NCI-H446 (cell line): ENCODE measurements at places on chromosomes 5 and 9.

- no peak for DNase-seq
These were observed 97.2 kb downstream of the NFIB start for GRCh38 chr9:14216612-14217194.

DNA sequence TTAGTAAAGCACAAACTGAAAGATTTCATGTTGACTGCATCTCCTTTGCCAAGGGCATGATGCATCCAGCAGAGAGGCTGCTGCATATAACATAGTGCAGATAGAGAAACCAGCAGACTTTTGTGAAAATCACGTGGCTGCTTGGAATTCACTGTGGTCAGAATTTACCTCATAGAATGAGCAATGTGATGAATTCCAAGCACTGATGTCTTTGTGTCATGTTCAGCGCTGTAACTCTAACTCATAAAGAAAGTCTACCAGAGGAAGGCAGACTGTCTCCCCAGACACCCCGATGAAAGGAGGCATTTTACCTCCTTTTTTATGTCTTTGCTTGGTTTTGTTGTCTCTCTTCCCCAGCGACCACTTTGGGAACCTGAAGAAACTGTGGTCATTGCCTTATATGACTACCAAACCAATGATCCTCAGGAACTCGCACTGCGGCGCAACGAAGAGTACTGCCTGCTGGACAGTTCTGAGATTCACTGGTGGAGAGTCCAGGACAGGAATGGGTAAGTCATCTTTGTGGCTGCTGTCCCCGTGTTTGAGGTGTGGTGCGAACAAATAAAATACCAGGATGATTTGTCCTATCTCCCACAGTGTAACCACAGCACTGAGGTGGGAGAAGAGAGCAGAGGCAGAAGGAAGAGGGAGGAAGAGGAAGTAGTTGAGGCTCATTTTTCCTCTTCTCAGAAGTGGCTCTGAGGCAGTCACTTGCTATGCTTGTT lies 42.0 kb downstream of the ITK start:
- no peak for DNase-seq

DNA sequence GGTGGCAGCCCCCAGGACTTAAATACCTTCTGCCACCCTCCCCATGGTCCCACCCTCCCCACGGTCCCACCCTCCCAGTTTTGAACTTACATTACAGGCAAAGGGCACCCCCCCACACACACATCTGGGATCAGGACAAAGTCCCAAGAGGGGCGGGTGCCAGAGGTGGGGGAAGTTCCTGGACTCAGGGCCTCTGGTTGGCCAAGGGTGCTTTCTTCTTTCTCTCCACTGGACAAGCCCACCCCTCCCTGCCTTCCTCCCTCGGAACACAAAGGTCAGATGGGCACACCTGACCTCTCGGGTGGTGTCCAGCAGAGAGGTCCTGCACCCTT lies 19.1 kb upstream of the RALGDS start:
- no peak for DNase-seq

DNA sequence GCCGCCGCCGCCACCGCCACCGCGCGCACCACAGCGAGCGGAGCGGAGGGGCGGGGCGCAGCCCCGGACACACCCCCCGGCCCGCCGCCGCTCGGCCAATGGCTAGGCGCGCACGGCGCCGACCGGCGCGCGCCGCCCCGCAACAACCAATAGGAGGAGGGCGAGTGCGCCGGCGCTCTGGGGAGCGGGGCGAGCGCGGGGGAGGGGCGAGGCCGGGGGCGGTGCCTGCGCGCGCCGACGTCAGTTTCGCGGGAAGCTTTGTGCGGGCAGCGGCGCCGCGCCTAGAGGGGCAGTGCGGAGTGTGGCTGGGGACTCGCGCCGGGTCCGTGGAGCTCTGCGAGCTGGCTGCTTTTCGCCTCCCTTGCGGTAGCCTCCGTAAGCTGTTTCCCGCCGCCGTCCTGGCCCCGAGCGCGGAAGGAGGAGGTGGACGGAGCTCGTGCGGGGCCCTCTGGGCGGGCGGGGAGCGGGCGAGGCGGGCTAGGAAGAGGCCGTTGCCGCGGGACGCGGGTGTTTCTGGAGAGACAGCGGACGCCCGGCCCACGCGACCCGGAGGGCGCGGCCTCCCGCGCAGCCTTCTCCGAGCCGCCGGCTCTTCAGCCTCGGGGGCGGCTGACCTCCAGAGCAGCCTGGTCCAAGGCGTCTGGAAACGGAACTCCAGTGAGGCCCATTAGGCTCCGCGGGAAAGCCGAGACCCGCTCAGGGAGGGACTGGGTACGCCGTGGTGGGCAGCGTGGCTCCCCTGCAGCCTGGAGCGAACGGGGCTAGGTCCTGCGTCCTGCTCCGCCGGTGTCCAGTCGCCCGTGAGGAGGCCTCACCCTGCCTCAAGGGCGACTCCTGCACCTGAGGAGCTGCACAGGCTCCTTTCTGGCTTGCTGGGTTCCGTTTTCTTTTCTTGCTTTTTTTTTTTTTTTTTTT lies at the start of gene ZMYND19:
ZMYND19 (minus strand) TSS at position 44 of the 915 bp plus-strand sequence. CDS start 249 bp downstream, outside the sequence.
- peak; percentile 85 for DNase-seq

GRCh38 chr5:132607095-132607494 lies 50.3 kb downstream of the RAD50 start:
- DNase-seq, result no peak

- DNase-seq, result no peak
These were observed 611.2 kb downstream of the KIF4B start for GRCh38 chr5:155624597-155625241.

GRCh38 chr9:36046923-36047322 lies 10.2 kb downstream of the RECK start:
- DNase-seq, result no peak

DNA sequence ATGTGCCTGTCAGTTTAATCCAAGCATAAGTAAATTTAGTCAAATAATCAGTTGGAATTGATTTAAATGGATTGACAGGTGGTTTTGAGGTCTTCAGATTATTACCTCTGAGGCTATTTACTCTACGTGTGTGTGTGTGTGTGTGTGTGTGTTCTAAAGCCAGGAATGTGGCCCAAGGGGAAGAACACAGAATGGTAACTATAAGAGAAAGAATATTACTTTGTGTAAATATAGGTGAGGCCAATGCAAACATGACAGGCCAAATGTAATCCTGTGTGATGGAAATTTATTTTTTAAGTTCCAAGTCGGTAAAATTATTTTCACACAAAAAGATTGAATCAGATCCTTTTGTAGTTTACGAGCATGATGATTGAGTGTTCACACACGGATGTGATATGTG lies 390.0 kb downstream of the PLK2 start:
- DNase-seq, result no peak

- no peak for DNase-seq
These were observed 93.4 kb downstream of the MPDZ start for GRCh38 chr9:13186091-13186490.

DNA sequence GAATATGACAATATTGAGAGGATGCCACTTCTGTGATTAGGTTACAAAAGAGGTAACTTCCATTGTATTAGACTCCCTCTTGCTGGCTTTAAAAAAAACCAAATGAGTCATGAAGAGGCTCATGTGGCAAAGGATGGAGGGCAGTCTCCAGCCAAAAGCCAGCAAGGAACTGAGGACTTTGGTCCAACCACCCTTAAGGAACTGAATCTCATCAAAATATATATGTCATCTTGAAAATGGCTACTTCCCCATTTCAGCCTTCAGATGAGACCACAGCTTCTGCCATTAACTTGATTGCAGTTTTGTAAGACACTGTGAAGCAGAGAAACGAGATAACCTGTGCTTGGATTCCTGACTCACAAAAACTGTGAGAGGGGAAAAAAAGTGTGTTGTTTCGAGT lies 15.5 kb upstream of the TRIM32 start:
- no peak for DNase-seq

DNA sequence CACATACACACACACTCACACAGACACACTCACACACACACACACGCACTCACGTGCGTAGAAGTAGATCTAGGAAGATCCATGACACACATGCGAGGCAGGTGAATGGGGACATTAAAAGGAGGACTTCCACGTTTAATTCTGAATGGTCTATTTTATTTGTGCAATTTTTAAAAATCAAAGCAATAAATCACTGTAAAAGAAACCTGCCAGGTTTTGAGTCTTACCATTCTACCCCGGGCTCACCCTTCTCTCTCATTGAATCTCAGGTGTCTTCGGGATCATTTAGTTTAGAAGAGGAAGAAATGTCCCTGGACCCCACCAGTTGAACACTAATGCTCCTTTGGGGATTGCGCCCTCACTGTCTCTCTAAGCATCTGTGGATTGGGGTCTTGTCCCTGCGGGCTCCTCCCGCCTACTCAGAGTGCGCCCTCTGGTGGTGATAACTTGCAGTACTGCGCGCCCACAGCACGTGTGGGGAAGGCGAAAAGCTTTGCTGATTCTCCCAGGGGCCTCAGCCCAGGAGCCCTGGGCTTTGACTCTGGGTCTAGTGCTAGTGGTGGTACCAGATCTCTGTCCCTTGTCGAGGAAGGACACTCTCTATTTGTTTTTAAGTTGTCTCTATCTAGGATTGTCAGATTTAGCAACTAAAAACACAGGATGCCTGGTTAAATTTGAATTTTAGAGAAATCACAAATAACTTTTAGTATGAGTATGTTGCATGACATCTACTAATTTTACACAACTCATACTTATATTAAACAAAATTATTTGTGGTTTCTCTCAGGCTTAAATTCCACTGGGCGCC lies 34.8 kb downstream of the BOD1 start:
- no peak for DNase-seq

DNA sequence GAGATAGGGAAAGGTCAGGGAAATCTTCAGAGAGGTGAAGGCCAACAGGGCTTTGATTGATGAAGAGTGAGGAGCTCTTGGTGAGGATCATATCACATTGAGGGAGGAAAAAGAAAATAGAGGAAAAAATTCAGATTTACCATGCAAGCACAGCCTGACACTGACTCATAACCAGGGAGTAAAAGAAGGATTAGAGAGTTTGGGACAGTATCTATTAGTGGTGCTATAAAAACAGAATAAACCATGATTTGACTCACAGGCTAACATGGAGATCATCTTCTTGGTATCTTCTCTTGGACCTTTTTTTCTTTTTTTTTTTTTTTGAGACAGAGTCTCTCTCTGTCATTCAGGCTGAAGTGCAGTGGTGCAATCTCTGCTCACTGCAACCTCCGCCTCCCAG lies 44.4 kb downstream of the MUSK start:
- no peak for DNase-seq

GRCh38 chr9:84788803-84789462 lies 119.4 kb downstream of the NTRK2 start:
- no peak for DNase-seq

- no peak for DNase-seq
These were observed 15.9 kb downstream of the CYSTM1 start for GRCh38 chr5:140190872-140191218.

DNA sequence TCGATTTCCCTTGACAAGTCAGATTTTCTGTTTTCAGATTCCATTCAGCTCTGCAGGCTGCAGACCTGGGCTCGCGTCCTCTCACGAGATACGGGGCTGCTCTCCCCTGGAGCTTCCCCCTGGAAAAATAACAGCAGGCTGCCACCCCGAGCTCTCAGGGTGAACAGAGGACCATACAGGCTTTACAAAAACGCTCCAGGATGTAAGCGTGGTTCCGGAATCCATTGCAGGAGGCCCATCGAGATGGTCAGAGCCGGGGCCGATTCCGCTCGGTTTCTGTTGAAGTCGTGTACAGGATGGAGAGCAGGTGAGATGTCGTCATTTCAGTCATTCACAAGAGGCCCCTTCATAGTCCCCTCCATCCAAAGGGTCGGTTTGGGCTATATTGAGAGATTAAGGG lies 297.7 kb upstream of the IRX4 start:
- no peak for DNase-seq

DNA sequence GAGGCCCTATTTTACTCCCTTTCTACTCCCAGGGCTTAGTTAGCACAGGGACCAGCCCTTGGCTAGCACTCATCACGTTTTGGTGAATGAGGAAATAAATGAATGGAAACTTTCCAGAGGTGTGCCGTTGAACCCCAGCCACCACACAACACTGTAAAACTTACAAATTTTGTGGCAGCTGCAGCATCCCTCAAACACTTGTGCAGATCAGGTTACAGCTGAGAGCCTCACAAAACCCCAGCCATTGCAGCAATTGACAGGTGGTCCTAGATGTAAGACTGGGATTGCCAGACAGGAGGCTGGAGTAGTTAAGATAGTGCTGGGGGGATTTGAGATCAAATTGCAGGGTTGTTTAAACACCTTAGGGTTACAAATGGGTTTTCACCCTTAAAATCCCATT lies 482.2 kb upstream of the KIF2A start:
- no peak for DNase-seq

GRCh38 chr5:134131578-134132350 lies 17.3 kb downstream of the TCF7 start:
- no peak for DNase-seq

DNA sequence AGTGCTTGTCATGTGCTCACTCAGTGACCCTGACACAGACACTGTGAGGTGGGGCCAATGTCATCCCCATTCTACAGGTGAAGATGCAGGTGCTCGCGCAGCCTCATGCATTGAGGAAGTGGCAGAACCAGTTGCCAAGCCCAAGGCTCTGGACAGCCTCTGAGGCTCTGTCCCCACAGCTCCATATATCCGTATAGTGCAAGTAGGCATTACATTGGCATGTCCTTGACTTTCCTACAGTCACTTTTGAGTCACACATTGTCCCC lies 58.8 kb upstream of the ANGPTL2 start:
- no peak for DNase-seq

DNA sequence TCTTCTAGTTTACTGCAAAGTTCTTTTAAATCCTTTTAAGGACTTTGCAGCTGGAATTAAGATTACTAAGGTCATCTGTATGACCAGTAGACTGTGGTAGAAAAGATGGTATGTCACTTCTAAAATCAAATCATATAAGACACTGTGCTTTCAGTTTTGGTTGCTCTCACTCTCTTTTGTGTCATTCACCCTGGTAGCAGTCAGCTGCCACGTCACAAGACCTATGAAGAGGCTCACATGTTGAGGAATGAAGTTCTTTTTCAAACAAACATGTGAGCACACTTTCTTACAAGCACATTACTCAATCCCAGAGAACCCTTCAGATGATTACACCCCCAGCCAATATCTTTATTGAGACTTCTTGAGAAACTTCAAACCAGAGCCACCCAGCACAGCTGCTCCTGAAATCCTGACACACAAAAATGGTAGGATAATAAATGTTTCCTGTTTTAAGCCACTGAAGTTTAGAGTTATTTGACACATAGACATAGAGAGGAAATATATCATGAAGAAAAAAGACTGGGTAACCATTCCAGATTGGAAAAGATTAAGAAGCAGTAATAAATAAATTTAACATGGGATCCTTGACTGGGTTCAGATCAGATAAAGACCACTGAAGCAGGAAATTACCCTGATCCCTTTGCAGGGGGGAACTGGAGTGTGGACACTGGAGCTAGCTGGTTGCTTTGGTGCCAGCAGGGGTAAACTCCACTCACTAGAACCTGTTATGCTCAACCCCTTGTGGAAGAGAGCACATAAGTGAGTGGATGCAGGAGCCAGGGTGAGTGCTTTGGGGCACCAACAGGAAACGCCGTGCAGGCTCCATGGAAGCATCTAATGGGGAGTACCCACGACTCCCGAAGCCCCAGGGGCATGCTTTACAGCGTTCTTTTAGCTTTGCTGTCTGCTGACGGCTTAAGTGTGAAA lies 64.1 kb downstream of the SLCO4C1 start:
- DNase-seq, result no peak
